Amniotic epithelial cell (primary cell): ENCODE measurements at places on chromosomes 7 and 10.

DNA sequence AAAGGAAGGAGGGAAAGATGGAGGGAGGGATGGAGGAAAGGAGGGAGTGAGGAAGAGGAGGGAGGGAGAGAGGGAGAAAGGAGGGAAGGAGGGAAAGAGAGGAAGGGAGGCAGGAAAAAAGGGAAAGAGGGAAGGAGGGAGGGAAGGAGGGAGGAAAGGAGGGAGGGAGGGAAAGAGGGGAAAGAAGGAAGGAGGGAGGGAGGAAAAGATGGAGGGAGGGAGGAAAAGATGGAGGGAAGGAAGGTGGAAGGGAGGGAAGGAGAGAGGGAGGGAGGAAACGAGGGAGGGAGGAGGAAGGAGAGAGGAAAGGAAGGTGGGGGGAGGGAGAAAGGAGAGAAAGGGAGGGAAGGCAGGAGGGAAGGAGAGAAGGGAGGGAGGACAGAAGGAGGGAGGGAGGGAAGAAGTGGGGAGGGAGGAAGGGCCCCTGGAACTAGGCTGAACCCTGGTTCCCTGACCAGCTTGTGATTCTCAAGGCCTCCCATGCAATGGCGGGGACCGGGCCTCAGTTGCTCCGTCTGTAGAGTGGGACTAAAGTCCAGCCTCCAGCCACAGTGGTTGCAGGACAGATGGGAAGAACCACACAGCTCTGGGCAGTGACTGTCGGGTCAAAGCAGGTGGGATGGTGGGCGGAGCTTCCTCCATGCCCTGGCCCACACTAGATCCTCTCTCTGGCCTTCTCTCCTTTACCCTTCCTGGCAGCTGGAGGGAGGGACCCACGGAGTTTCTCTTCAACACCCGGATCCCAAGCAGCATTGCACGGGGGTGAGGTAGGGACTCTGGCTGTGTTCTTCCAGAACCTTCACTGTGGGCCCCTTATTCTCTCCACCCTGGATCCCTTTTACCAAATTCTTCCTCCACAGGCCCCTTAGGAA, 4.3 kb upstream of the TTYH3 start:
- no peak for DNase-seq

DNA sequence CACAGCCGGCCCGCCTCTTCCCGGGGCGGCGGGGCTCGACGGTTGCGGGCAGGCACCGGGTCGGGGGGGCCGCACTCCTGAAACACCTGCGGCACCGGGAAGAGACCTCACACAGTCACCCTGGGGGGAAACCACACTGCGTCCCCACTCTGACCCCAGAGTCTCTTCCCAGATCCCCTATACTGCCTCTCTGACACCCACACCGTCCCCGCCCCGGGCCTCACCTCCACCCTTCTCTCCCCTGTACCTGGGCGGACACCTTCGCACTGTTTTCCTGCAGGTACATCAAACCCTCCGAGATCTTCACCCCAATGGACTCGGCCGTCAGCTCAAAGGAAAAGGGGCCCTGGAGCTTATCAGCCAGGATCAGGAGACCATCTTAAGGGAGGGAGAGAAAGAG, 3.4 kb upstream of the GAL3ST4 start:
- no peak for DNase-seq

DNA sequence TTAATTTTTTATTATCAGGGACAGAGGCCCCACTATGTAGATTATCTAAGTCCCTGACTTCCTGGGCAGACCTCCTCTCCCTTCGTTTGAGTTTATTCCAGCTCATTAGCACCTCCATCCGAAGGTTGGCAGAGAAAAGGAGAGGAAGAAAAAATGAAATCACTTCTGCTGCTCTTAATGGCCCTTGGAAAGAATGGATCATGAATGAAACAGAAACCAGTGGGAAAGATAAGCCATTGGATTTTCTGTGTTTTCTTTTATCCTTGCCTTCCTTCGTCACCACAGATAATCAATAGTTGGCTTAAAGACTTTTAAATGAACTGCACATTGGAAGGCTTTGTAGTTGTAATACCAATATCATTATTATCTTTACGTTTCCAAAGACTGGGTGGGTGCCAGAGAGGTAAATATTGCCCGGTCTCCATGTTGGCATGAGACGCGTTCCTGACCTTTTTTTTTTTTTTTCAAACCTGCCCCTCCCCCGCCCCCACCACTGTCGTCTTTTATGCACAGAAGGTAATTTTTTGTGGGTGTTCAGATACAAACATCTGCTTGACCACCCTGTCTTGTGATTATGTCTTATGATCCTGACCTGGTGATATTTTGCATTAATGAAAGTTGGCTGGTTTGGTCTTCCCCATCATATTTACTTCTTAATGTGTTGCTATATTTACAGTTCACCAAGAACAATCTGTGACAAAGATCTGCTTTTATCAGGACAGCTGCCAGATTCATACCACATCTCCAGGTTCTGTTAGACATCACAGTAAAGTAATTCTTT, 116.8 kb downstream of the ARID5B start:
- DNase-seq: no peak

DNA sequence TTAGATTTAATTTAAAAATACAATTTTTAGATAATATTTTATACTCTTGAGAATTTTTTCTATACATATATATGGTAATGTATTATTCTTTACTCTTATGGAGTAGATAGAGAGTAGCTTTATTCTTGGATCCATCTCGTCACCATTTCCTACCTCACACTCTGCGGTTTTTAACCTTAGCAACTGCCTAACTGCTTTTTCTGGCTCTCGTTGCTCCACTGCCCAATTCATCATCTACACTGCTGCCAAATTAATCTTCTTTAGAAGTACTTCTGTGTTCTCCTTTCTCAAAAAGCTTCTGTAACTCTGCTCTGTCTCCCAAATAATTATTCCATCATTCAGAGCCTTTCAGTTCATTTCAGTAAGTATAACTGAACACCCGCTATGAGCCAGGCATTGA, 35.3 kb downstream of the CAPZA2 start:
- no peak for DNase-seq

DNA sequence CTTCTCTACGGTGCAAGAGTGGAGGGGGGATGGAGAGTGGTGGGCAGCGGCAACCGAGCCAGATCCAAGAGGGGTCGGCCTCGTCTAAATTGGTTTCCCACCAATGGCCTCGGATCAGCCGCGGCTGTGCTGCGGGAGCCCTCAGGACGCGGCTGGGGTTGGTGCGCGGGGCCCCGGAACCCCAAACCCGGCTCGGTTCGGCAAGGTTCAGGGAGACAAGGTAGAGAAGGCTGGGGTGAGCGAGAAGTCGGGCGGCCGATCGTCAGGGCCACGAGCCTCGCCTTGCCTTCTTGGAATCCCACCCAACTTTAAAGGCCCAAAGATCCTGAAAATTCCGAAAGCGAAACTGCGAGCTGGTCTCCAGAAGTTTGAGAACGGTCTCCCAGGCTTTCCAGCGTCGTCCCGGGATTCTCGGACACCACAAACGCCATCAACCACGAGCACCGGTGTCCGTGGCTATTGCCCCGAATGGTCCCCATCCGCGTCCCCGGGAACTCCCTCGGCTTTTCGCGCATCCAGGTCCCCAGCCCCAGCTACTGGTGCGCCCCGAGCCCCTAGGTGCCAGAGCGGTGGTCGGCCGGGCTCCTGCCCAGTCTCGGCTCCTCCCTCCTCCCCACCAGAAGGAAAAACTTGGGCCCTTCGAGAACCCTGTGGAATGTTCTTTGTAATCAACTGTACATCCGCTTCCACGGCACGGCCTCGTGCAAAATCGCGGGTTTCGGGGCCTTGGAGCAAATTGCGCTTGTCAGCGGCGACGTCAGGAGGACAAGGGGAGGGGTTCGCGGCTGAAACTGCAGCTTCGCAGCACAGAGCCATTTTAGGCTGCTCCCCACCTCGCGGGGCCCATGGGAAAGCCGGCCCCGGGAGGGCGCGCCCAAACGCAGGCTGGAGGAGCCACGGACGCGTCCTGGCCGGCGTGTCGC, 3.2 kb downstream of the SFMBT2 start:
- no peak for DNase-seq

DNA sequence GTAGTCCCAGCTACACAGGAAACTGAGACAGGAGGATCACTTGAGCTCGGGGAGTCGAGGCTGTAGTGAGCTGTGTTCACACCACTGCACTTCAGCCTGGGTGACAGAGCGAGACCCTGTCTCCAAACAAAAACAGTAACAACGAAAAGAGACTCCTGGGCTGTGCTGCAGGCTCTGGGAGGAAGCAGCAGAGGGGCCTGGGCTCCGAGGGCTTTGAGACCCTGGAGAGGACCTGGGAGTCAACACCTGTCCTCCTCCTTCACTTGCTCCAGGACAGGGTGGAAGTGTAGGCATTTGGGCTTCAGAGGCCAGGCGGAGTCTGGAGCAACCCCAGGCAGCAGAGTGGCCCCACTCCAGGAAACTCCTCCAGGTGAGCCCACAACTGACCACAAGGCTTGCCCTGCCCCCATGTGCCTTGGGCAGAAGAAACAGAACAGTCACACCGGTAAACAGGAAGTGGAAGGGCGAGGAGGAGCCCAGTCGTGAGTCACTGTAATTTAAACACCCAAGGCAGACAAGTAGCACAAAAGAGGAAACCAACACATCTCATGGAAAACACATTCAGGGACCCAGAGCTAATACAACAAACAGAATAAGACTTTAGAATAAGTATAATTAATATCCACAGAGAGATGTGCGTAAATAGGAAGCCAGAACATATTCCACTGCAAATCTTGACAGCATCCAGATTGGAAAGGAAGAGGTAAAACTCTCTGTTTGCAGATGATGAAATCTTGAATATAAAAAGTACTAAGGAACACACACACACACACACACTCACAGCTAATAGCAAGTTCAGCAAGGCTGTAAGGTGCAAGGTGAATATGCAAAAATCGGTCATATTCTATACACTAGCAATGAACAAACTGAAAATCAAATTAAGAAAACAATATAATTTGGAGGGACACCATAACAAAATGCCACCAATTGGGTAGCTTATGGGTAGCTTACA, 20.5 kb upstream of the RASGEF1A start:
- DNase-seq: peak; percentile 30

- no peak for DNase-seq
Observed at GRCh38 chr10:119302591-119303253, 95.4 kb downstream of the GRK5 start.
